ENCODE measurements at places on chromosomes 6 and 20.

DNA sequence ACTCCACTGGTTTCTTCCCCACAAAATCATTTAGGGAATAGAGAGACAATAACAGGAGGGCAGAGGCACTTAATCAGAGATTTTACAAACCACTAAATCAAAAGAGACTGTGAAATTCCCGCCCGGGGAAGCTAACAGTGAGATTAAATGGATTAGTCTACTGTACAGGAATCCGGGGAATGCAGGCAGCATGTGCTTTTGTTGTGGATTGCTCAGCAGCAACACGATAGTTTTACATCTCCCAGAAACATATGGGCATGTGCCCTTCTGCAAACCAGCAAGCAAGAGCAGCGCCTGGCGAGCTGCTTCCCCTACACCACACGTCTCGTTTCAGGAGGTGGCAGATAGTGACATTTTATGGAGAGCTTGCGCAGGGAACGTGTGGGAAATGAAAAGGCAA lies 382.3 kb downstream of the CD83 start:
- no peak for DNase-seq

- DNase-seq: no peak
Observed at GRCh38 chr20:1868856-1869255, 26.4 kb upstream of the SIRPA start.

- DNase-seq: no peak
Observed at GRCh38 chr6:12592634-12593033, 123.9 kb upstream of the PHACTR1 start.

GRCh38 chr6:16236631-16237199 lies 1.7 kb upstream of the GMPR start:
- no peak for DNase-seq

GRCh38 chr6:14729129-14729871 lies 516.6 kb upstream of the JARID2 start:
- no peak for DNase-seq

- DNase-seq: no peak
Observed at GRCh38 chr20:30288346-30288745, 969.1 kb upstream of the DEFB115 start.

GRCh38 chr20:22312744-22313346 lies 271.5 kb downstream of the FOXA2 start:
- no peak for DNase-seq

DNA sequence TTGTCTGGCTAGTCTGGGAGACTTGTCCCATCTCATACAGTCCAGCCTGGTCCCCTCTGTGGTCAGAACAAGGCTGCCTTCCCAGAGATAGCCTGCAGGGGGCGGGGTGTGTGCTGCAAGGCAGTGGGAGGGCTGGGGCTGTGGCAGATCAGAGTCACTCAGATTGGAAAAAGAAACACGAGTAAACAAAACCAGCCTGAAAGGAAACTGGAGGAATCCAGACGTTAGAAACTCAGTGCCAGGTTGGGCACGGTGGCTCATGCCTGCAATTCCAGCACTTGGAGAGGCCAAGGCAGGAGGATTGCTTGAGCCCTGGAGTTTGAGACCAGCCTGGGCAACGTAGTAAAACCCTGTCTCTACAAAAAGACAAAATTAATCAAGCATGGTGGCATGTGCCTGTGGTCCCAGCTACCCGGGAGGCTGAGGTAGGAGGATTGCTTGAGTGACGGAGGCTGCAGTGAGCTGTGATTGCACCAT lies 20.2 kb downstream of the LEMD2 start:
- DNase-seq: peak; percentile 61

- no peak for DNase-seq
Observed at GRCh38 chr6:22294301-22294700, 2.5 kb downstream of the PRL start.

GRCh38 chr6:139649732-139650131 lies 275.3 kb upstream of the CITED2 start:
- no peak for DNase-seq

DNA sequence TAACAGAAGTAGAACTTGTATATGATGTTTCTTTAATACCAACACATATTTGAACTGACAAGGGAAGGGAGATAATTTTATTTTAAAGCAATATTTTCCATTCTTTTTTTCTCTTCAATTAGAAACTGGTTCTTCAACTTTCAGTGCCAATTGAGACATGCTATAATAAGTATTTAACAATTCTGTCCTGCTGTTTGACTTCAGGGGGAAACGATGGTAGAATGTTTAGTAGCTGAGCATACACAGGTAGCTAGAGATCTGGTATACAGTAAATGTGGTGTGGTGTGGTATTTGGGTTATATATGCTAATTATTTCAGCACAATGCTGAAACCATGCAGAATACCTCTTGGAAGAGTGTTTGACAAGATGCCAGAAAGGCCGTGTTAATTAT lies 156.9 kb downstream of the ARID1B start:
- DNase-seq: no peak

GRCh38 chr6:25366903-25367545 lies 87.8 kb downstream of the CARMIL1 start:
- peak; percentile 60 for DNase-seq

DNA sequence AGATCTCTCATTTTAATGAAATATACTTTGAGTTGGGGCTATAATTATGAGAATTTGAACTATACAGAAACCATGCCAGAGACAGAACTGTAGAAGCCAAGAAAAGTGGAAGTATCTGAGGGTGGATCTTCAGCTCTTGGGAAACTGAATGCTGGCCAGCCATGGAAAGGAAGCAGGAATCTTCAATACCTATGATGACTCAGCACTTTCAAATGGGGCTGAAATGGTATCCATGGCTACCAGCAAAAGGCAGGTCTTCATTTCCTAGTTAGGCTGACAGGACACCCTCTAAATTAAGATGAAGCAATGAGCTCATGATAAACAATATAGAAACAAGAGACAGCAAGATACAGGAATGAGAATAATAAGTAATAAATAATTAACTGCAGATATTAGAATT lies 171.3 kb downstream of the COL21A1 start:
- DNase-seq: no peak

DNA sequence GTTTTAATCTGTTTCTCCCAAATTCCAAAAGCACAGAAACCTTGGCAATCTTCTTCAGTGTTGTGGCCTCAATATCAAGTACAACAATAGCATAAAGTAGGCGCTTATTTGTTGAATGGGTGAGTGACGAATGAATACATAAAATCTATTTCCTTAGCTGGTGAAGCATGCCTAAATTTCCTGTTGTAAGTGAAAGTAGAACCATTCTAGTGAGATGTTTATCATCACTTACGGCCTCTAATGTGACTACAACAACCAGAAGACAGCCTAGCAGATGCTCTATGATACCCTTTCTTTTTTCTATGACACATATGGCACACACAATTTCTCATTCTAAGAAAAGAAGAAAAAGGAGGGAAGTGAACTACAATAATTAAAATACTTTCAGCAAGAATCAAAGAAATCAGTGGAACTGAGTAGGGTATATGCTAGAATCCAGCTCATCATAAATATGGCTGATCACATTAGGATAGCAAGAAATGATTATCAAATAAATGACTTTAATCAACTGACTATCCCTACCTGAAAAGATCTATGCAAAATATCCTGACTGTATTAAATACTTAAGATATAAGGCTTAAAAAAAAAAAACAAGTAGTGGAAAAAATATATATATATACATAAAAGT lies 67.4 kb downstream of the BTBD9 start:
- no peak for DNase-seq

GRCh38 chr6:34094474-34095135 lies 51.3 kb downstream of the GRM4 start:
- no peak for DNase-seq

DNA sequence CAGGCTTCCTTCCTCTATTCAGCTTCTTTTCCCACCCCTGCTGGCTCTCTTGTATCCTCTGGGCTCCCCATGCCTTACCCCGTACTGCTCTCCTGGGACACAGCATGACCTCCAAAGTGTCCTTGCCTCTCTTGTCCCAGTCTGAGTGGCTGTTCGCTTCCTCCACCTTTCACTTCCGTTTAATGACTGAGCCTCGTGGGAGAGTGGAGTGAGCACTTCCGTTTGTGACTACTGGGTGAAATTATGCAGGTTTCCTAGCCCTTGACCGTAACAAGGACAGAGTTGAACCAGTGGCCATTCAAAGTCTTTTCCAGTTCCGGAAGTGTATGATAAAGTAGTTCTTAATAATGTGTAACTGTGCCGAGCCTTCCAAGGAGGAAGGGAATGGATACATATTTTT lies 109.2 kb downstream of the ARID1B start:
- DNase-seq: no peak

DNA sequence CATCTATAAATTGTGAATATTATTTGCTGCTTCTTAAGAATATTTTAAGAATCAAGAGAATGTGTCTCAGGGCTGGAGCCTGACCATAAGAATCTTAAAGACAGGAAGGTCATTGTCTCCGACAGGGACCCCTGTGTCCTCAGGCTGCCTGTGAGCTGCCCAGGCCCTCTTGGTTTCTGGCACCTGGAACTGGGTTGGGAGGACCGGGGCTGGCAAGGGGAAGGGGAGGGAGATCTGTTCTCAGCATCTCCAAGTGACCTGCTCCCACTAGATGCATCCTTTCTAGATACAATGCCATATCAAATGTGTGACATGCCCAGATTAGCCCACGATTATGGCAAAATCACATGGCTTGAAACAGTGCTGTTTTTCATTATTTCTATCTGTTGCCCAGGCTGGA lies 110.5 kb downstream of the SCML4 start:
- DNase-seq: no peak

- no peak for DNase-seq
Observed at GRCh38 chr6:147675281-147675680, 166.8 kb downstream of the SAMD5 start.

DNA sequence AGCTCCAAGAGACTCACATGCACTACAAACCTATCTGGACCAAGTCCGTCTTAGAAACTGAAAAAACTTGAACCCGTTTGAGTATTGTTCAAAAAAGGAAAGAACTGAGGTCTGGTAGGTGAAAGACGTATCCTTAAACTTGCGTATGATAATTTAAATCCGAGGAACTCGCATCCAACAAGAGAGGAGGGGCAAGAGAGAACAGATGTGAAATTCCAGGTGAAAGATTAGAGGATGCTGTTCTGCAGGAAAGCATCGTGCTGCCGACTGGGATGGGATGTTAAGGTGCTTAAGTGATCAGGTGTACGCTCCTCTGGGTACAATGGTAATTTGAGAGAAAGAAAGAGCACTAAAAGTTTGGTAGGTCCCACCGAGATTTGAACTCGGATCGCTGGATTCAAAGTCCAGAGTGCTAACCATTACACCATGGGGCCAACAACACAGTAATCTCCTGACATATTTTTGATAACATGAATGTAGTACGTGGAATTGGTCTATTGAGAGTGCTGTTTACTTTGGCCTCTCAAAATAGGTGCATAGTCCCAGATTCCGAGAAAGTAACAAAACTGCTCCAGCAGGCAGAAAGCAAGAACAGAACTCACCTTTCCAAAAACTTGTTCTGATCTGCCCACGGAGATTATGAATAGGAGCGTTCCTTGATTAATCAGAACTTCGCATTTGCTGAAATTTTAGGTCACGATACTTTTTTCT lies 53.5 kb upstream of the BTN3A2 start:
- DNase-seq: peak; percentile 68

DNA sequence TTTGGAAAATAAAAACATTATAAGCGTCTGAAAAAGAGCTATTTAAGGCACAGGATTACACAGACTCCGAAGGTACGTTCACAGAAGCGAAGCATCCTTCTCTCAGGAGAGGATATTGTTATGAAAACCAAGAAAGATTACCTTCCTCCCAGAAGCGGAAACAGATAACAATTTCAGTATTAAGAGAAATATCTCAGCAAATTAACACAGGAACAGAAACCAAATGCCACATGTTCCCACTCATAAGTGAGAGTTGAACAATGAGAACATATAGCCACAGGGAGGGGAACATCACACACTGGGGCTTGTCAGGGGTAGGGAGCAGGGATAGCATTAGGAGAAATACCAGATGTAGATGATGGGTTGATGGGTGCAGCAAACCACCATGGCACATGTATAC lies 109.7 kb downstream of the CDK19 start:
- no peak for DNase-seq

GRCh38 chr6:38801305-38801704 lies 86.2 kb downstream of the DNAH8 start:
- DNase-seq: no peak

- no peak for DNase-seq
Observed at GRCh38 chr6:17552861-17553260, 47.2 kb upstream of the FAM8A1 start.

GRCh38 chr6:5536644-5537043 lies 275.3 kb downstream of the FARS2 start:
- no peak for DNase-seq

DNA sequence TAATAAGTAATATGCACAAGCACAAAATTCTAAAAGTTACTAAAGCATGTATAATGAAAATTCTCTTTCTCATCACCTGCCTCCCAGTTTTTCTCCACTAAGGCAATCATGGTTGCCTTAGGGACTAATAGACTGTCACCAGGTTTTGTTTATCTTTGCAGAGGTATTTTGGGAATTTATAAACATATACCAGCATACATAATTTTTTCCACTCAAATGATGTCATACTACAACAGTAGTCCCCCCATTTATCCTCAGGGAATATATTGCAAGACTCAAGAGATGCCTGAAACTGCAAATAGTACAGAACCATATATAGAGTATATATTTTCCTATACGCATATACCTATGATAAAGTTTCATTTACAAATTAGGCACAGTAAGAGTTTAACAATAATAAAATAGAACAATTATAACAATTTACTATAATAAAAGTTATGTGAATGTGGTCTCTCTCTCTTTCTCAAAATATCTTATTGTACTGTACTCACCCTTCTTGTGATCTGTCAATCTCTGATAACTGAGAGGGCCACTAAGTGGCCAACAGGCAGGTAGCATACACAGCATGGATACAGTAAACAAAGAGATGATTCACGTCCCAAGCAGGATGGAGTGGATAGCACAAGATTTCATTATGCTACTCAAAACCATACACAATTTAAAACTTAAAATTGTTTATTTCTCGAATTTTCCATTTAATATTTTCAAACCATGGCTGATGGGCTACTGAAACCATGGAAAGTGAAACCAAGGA lies 19.7 kb downstream of the RBL1 start:
- no peak for DNase-seq

DNA sequence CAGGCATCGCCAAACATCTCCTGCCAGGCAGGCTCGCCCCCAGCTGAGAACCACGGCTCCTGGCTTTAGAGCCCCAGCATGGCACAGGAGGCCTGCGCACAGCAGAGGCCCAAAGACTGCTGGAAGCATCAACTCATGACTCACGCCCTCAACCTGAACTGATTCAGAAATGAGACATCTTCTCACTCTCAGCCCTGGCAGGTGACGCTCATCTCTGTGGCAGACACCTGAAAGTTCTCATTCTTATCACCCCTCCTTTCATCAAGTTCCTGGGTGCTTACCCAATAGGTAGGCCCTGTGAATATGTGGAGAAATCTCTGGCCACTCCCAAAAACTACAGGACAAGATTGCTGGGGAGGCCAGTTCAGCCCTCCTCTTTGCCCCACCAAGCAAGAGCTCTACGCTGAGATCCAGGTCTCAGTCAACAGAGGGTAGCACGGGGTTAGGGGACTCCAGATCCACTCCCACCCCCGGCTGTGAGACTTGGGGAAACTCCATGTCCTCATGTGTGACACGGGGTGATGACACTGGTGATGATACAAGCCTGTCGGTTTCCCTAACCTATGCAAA lies 11.3 kb downstream of the NFATC2 start:
- DNase-seq: no peak

Data from naive thymus-derived CD8-positive, alpha-beta T cell (primary cell).